ENCODE measurements at places on chromosomes 11 and 22.

GRCh38 chr22:41367039-41367679 is 14.6 kb upstream of the TEF start:
- DNase-seq = peak; percentile 85

DNA sequence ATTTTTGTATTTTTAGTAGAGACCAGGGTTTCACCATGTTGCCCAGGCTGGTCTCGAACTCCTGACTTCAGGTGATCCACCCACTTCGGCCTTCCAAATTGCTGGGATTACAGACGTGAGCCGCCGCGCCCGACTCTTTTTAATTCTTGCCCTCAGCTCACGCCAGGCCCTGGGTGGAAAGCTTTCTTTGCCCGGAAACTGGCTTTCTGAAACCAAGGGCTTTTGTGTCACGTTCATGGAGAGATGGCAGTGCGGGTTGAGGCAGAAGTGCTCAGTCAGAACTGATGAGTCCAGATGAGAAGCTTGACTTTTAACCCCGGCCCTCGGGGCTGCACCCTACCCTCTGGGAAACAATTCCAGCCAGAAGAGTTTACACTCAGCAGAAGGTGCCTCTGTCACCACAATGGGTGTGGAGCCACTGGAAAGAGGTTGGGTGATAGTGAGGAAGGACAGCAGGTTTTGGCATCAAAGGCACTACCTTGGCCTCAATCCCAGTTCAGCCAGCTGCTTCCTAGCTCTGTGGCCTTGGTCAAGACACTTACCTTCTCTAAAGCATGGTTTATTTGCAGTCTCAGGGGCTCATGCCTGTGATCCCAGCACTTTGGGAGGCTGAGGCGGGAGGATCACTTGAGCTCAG is 890 bp upstream of the ARFGAP3 start:
- peak; percentile 50 for DNase-seq

- DNase-seq = no peak
These were observed 8.3 kb downstream of the SMTN start for GRCh38 chr22:31089160-31090100.

- no peak for DNase-seq
These were observed 128.1 kb upstream of the TOP3B start for GRCh38 chr22:22110548-22111266.

DNA sequence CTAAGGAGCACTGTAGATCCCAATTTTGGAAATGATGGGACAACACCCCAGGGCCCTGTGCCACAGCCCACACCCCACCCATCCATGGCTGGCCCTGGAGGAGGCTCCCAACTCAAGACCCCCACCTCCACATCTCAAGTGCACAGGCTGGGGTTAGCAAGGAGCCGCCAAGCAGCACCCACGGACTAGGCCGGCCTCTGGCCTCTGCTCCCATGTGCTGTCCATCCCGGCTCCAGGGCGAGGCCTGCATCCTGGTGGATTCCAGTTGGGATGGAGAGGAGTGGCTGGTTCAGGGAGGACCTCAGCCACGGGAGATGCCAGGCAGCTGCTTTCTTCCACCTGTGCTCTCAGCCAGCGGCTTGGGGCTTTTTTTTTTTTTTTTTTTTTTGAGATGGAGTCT is 43.4 kb upstream of the COMT start:
- no peak for DNase-seq

- DNase-seq = peak; percentile 66
These were observed 5.3 kb downstream of the MALAT1 start for GRCh38 chr11:65503949-65504673.

- no peak for DNase-seq
These were observed 484.7 kb upstream of the TENM4 start for GRCh38 chr11:79925570-79925969.

- no peak for DNase-seq
These were observed 30.7 kb upstream of the CLDN5 start for GRCh38 chr22:19554834-19555404.

GRCh38 chr22:45006111-45006963 is 3.5 kb downstream of the PHF21B start:
- no peak for DNase-seq

DNA sequence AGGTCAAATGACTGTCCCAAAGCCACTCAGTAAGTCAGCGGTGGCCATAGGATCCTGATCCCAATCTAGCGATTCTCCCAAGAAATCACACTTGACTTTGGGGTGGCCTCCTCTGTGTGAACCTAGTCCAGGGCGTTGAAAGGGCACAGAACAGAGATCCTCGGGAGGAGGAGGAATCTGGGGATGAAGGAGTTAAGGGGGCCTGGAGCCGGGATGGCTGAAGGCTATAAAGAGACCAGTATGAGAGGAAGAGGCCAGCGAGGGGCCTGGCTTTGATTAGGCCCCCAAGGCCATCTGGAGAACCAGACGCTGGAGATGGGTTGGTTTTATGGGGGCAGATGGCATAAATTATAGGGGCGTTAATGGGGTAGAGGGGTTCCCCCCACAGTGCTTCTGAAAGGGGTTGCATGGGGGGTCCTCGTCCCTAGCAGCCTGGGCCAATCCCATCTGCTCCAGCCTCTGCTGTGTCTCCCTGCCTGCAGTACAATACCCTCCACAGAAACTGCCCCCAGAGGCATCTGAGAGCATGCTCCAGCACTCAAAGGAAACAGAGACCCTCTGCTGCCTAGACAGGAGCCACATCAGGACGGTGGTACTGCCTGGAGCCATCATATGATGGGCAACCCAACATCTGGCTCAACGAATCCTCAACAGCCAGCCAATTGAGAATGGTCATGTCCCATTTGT is 35.2 kb upstream of the TRIM29 start:
- DNase-seq = no peak

GRCh38 chr11:130839981-130840666 is 76.2 kb downstream of the SNX19 start:
- no peak for DNase-seq

GRCh38 chr11:102172127-102172848 is 62.0 kb downstream of the YAP1 start:
- DNase-seq = no peak

- DNase-seq = no peak
These were observed 519.5 kb upstream of the LRRC4C start for GRCh38 chr11:41978945-41979344.

DNA sequence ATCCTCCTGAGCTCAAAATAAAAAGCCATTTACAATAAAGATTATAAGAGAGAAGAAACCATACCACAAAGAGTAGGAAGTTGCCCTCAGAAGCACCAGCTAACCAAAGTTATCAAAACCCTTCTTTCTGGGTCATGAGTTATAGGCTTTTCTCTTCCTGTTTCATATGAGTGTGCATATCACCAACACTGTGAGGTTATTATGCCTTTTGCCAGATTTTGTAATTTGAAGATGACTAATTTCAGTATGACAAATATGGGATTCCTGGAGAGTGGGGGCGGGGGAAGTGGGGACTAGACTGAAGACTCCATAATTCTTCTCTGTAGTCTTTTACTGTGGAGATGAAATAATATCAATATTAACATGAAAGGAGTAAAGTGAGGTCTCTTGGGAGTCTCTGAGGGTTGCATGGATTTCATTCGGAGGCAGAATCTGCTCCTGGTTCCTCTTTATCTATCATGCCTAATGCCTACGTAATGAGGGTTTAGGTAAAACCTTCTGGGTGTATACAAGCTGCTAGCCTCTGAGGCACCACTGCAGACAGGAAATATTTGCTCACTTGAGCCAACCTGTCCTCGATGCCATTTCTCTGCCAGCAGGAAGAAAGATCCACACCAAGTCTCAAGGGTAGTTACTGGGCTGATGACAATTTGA is 2.1 kb downstream of the LPXN start:
- no peak for DNase-seq
